ENCODE measurements at places on chromosomes 3 and 15.

GRCh38 chr15:57059026-57059660, 140.7 kb downstream of the TCF12 start:
- DNase-seq: no peak

- DNase-seq: no peak
Measured at GRCh38 chr15:89785774-89786140, 9.6 kb downstream of the MESP2 start.

GRCh38 chr15:98876451-98877369, 130.9 kb downstream of the PGPEP1L start:
- no peak for DNase-seq

DNA sequence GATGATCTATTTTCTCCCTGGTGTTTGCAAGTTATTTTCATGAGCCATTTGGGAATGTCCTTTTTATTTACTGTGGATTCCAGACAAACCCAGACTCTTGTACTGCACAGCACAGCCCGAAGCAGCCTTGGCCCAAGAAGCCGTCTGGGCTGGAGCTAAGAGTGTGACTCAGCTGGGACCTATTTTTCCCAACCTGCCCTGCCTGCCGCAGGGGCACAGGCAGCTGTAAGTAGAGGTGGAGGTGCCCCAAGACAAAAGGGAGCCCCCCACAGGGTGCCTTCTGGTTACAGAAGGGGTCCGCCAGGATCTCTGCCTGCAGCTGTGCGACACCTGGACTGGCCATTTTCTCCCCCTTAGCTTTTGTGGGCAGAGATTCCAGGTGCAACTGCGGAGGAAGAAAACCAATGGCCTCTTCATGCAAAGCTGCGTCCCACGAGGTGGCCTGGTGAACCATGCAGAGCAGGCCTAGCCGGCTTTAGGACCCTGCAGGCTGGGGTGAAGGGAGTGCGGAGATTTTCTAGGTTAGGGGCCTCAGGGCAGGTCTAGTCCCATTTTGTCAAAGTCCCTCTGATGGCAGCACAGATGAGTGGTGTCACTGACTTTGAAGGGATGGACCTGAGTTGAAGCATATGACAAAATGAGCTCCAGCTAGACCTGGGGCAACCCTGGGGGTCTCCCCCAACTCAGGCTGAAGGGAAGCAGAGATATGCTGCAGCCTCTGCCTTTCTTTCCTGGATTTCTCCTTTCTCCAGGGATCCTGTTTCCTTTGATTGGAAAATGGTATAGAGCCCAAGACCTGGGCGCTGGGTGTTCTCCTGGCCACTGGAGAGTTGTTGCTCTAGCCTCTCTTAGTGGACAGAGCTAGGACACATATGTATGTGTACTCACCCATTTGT, 131.2 kb downstream of the KLF13 start:
- no peak for DNase-seq
